Fibroblast of the aortic adventitia (primary cell): ENCODE measurements at places on chromosomes 5 and 9.

GRCh38 chr9:107492381-107492970, 2.9 kb upstream of the KLF4 start:
- peak; percentile 66 for DNase-seq

GRCh38 chr9:72955571-72955970, 2.7 kb upstream of the ALDH1A1 start:
- no peak for DNase-seq

DNA sequence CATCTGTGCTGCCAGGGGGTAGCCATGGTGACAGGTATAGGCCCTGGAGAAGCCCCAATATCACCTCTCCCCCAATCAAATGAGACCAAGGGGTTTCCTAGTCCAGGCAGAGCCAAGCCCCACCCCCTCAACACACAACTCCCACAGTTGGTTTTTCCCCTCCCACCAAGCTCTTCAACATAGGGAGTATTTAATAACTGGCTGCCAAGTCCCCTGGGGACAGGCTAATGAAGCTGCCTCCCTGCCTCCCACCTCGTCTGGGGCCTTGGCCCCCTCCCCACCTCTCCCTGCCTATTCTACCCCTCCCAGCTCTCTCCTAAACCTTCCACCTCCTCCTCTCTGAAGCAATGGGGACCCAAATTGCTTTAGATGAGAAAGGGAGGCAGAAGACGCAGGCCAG, 23.4 kb downstream of the CPLX2 start:
- no peak for DNase-seq

DNA sequence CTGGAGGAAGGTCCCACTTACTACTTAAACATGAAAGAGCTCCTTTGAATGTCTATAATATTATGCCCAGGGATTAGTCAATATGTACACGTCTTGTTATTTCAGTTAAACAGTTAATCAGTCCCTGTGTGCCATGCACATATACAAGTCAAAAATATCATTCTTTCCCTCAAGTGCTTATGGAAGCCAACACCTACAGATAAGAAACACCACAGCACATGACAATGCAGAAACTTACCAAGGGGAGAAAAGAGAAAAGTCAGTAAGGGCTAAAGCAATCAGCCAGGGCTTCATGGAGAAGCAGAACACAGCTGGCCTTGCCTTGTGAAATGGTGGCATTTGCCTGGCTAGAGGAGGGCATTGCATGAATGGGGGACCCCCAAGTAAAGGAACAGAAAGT, 88.3 kb downstream of the SNCAIP start:
- DNase-seq = no peak

- DNase-seq = no peak
These were observed 127.8 kb downstream of the NFIB start for GRCh38 chr9:14186096-14186495.

DNA sequence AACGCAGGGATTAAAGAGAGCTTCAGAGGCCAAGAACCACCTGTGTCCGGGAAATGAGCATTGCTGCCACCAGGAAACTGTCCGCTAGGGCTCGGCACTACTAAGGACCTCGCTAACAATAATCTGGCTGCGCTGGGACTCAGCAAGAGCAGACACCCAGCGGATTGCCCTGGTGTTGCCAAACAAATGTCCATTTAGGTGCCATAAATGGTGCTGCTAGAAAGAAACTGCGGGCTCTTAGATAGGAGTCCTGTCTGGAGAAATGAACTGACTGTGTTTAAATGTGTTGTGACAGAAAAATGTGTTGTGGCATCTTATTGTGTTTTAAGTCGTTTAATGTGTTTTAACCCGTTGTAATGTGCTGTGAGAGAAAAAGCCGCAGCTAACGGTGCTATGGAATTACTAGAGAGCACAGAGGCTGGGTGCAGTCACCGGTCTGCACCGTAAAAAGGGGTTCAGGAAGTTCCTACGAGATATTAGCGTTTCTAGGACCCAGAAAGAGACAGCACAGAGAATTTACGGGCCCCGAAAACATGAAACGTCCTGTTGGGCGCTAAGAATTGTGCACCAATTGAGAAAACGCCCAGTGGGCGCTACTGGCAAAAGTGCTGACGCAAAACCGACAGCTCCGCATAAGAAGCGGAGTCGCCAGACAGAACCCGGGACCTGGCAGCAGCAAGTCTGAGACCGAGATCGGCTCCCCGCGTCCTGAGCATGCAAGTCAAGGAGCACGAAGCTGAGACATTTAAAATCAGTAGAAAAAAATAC, 90.6 kb downstream of the ANXA2R start:
- peak; percentile 82 for DNase-seq

DNA sequence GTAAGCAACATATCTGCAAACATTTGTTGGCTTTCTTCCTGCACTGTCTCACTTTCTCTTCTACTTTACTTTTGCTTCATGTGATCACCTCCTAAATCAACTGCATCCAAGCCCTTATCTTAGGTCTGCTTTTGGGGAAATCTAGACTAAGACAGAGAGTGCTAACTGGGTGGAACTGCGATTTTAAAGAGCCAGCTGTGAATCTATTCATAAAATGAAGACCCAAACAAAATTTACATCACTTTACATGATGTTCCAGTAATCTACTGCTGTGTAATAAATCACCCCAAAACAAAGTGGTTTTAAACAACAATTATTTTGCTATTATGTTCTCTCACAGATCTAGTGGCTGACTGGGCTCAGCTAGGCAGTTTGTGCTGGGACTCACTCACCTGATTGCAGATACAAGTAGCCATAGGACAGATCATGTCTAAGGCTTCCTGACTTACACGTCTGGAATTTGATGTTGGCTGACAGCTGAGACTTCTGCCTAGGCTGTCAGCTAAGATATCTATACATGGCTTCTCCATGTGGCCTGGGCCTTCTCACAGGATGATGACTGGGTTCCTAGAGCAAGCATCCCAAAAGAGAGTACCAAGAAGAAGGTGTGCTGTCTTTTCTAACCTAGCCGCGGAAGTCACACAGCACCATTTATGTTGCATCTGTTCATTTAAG, 145.1 kb upstream of the TBCA start:
- no peak for DNase-seq

DNA sequence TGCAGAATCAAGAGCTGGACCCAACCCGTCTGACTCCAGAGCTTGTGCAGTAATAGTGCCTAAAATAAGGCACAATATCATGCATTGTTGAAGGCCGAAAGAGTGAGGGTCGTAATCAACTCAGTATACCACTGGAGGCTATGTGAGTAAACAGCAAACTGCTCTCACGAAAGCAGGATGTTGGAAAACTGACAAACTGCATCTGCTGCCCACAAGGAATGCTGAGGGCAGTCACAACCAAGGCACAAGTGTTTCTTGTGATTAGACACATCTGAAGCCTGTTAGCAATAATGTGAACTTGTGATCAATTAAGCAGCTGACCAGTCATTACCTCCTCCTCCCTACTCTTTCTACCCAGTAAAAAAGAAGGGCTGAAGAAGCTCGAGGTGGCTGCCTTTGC, 48.8 kb downstream of the TRPM3 start:
- DNase-seq = no peak

- peak; percentile 23 for DNase-seq
These were observed 41.3 kb upstream of the FOXE1 start for GRCh38 chr9:97811533-97812246.

DNA sequence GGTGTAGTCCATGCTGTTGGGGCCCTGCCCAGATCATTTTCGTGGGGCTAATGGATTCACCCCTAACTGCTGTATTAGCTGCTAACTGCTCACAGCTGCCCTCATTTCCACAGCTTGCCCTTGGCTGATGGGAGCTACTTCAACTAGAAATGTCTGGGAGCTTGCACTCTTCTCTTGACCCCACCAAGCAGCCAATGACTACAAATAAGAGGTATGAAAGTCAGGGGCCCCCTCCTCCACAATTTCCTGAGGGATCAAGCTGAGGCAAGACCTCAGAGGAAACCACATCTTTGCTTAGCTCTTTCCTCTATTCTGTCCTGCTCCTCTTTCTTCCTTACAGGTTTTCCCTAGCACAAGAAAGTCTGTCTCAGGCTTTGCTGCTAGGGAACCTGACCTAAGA, 397.5 kb downstream of the MLLT3 start:
- no peak for DNase-seq

DNA sequence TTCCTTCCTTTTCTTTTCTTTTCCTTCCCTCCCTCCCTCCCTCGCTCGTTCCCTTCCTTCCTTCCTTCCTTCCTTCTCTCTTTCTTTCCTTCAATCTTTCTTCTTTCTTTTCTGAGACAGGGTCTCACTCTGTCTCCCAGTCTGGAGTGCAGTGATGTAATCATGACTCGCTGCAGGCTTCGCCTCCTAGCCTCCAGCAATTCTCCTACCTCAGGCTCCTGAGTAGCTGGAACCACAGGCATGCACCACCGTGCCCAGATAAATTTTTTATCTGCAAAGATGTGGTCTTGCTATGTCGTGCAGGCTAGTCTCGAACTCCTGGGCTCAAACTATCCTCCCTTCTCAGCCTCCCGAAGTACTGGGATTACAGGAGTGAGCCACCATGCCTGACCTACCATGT, 81.4 kb downstream of the SPATA31C2 start:
- DNase-seq = peak; percentile 30

GRCh38 chr9:34986540-34987047, 3.0 kb upstream of the DNAJB5 start:
- no peak for DNase-seq

GRCh38 chr9:27436234-27436633, 87.9 kb upstream of the IFNK start:
- no peak for DNase-seq

DNA sequence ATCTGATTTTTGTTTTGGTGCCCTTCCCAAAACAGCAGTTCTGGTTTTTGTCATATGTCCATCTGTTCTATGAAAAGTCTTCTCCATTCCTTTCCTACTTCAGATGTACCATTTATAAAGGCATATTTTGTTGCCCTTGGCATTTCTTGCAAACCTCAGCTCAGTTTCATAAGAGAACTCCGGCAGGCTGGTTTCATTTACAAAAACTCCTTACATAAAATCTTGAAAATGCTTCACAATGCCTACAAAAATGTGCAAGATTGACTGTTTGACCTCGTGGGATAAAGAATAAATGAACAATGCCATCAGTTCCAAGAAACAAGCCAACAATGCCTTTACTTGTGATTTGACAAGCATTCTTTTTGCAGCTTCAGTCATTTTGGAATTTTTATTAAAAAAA, 39.1 kb upstream of the CTNNAL1 start:
- peak; percentile 77 for DNase-seq

DNA sequence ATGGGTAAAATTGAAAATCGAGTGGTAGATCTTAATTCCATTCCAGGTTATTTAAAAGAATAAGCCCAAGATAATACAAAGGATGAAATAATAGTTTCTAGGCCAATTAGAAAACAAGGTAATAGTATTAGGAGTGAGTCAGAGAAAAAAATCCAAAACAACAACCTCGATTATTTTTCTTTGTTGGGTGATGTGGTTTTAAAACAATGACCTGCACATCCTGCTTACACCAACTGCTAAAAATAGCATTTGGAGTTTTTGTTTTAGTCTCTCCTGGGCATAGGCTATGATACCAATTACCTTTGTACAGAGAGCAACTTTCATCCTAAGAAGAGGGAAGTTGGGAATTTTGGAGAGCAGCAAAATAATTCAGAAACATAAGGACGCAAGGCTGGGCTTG, 101.7 kb upstream of the MYO10 start:
- DNase-seq = peak; percentile 51

DNA sequence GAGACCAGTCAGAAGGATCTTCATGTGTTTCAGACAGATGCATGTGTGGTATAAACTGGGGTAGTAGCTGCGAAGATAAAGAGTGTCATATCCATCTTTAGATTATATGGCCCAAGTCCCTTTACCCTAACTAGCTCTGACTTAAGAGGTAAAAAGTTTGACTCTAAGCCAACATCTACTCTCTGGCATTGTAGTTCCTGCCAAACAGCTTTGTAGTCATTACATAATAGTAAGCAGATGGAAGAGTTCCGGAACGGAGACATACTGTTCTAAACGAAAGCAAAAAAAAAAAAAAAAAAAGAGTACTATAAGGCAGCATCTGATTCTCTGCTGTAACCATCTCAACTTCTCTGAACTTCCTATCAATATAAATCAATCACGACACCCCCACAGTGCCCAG, 48.8 kb downstream of the CEMIP2 start:
- peak; percentile 72 for DNase-seq

DNA sequence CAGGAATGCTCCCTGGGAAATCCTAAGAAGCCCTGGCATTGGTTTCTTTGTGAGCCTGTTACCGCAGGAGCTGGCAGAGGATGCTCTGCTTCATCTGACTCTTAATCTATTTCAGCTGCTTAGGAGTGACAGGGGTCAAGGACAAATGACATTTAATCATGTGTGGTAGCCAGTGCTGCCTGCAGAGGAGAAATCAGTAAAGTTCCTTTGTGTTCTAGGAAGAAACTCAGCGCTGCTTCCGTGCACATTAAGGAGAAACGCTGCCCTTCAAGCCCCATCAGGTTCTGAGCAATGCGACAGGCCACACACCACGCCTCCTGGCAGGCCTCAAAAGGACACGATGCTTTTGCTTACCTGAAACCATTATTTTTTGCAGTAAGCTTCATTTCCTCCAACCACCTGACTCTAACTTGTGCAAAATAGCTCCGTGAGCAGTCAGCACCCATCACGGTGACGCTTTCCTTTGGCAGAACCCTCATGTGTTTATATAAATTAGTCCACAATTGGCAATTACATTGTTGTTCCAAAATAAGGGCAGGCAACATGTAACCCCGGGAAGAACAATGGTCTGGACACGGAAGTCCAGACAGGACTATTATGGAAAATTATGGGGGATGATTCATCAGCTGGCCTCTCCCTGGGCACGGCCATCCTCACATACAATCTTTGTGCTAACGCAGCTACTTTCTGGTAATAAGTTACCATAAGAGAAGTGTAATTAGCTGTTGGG, 387.9 kb upstream of the DAP start:
- no peak for DNase-seq

GRCh38 chr9:1202512-1203280, 152.5 kb downstream of the DMRT2 start:
- DNase-seq = no peak

DNA sequence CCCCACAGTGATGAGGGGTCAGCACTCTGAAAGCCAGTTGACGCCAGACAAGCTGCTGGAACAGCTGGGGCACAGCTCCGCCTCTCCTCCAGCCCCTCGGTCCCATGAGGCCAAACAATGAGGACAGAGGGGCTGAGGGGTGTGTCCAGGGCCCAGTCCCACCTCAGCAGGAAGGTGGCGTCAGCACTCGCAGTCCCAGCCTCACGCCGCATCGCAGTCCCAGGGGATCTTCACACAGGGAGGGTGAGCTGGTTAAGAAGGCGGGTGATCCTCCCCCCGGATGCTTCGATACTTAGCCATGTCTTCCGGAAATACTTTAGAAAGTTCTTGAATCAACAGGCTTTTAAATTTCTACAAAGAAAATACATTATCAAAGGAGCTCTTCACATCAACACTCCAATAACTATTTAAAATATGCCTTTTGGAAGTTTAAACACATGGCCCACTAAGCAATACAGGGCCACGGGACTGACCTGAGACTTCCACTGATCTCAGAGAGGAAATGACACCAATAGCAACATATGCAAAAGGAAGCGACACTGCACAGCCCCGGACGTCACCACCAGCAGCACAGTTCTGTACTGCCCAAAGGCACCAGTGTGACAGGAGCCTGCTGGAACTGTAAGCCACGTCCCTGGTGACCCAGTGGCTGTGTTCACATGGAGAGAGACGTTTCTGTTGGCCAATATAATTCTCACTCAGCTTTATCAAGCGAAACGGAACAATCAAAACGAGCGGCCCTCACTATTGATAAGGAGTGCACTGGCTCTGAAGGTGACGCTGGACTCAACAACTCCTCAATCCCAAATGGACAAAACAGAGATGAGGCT, 5.9 kb downstream of the MED10 start:
- DNase-seq = no peak
